ENCODE measurements at places on chromosomes 16 and 17.
A peak's percentile ranks its signal among the peaks of the same experiment; 100 is the strongest.

- no peak for DNase-seq
Observed at GRCh38 chr17:43599835-43600234, 53.7 kb upstream of the ETV4 start.

GRCh38 chr16:50802961-50803360, 61.1 kb downstream of the CYLD start:
- no peak for DNase-seq

GRCh38 chr16:89711601-89712273, 9.0 kb downstream of the VPS9D1 start:
- no peak for DNase-seq

GRCh38 chr17:74210191-74211140, 2.9 kb upstream of the TTYH2 start:
- peak; percentile 68 for DNase-seq

DNA sequence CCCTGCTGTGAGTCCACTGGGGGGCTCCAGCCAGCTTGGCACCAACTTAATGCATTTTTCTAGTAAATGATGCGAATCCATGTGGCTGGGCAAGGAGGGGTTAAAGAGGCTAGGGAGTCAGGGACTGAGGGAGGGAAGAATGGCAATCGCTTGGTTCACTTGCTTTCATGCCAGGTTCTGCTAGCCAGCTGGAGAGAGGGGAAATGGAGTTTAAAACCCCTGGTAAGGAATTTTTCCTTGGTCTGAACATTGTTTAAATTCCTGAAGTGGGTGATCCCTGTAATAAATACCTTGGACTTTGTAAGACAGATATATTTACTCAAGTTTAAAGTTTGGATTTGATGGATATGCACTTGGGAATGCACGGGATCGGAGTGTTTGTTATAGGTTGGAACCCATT, 22.8 kb downstream of the ANKFN1 start:
- no peak for DNase-seq
